ENCODE measurements at places on chromosomes 1 and 21.

DNA sequence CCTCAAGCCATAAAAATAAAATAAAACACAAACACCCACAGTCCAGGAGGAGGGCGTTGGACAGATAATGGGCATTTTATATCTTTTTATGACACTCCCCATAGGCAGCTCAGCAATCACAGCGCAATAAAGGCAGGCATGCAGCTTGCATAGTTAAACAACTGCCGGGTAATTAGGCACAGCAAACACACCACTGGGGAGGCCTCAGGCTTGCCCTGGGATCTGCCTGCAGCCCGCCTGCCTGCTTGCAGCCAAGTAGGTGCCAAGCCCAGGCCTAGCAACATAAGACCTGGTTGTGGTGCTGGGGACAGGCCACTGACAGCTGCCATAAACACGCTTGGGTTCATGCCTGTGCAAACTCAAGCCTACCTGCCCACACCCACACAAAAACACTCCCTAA, 54.2 kb downstream of the DMAP1 start:
- DNase-seq = no peak

DNA sequence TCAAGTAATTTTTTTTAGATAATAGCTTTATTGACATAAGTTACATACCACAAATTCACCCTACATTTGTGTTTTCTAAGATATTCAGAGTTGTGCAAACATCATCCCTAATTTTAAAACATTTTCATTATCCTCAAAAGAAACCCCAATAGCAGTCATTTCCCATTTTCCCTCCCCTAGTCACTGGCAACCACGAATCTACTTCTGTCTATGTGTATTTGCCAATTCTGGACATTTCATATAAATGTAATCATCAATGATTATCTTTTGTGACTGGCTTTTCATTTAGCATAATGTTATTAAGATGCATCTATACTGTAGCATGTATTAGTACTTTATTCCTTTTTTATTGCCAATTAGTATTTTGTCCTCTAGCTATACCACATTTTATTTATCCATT, 88.8 kb upstream of the SLFNL1 start:
- no peak for DNase-seq

DNA sequence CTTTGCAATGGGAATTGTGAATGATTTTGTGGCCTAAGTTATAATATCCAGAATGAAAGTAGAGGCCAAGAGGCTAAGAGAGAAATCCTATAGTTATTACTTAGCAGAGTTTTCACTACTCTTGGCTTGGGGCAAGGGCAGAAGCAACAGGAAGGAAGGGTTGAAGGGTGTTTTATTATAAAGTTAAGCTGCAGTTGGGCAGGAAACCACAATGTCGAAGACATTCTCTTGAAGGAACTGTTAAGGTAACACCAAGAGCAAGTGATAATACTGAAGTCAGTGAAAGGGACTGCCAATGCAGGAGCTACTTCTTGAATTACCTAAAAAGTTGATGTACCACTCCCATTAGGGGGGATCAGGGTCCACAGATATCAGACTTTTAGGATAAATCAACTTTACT, 8.3 kb downstream of the XCL2 start:
- no peak for DNase-seq

DNA sequence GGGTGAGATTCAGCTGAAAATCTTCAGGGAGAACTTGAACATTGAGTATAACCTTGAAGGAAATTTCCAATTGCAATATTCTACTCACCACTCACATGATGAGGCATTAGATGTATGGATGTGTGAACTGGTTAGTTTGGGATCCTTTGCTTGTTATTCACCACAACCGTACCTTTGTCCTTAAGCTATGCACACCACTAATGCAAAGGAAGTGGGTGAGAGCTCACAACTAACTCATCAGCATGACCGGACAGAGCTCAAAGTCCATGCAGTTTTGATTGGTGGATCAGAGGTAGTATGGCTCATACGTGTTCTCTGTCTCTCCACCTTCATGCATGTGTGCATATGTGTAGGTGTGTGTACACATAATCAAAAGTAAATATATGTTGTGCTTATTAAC, 43.5 kb upstream of the MROH9 start:
- no peak for DNase-seq

DNA sequence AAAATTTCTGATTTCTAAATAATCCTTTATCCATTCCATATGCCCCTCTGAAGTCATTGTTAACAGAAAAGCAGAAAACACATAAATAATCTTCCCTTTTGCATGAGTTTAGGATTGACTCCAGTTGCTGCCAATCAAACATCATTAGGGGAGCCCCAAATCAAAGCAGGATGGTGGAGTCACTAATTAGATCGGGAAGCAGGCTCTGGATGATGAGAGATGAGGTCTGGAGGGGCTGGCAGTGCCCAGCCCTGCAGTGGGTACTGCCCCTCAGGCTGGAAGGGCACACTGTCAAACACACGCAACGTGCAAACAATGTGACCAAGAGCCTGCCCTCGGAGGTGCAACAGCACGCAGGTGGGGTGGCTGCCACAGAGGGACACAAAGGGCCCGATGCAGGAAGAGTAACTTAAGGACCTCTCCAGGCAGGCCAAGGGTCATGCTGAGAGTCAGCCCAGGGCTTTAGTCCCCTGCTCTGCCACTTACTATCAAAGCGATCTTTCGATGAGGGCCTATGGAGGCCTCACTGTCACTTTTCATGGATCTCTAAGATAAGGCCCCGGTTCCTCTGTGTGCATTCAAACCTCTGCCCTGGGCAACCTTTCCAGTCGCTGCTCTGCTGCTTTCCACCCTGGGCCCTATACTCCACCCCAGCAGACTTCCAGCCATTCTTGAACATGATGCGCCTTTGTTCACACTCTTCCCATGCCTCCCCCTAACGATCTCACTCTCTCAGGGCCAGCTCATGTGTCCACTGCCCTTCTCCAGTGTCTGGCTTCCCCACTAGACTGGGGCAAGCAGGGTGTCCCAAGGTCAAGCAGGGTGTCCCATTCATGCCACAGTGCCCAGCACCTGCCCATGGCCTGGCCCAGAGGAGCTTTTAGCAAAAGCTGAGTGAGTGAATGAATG, 98.9 kb downstream of the DMRTB1 start:
- DNase-seq = peak; percentile 8

GRCh38 chr1:38872401-38873026, 634 bp downstream of the MYCBP start:
- peak; percentile 34 for DNase-seq
